ENCODE measurements at places on chromosomes 3 and 15.

- no peak for DNase-seq
Observed at GRCh38 chr15:41926185-41927056, 32.6 kb upstream of the SPTBN5 start.

GRCh38 chr3:45799586-45799985, 3.2 kb upstream of the SLC6A20 start:
- no peak for DNase-seq

DNA sequence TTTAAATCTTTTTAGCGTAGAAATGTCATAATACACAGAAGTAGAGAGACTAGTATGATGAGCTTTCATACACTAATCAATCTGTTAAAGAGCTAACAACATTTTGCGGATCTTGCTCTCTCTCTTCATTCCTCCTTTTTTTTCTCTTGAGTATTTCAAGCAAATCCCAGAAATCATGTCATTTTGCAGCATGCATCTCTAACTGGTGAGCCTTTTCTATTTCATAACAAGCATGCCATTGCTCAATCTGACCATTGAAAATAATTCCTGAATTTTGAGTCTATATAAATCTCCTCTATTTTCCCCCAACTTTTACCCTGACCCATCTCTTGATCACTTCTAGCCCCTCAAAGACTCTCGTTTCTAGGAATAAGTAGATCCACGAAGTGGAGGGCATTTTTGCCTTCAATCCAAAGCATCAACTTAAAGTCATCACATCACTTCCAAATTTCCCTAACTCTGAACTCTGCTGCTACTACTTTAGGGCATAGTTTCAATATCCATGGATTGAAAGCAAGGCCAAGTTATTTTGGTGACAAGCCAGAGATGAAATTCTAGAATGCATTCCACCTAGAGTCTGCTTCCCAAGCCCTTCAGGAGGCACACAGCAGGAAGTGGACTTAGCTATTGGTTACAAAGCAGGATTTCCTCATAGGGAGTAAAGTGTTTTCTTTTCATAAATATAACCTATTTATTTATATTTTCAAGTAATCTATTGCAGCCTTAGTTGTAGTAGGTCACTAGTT, 253.5 kb upstream of the ZPLD1 start:
- no peak for DNase-seq

- no peak for DNase-seq
Observed at GRCh38 chr3:87733671-87734367, 325.0 kb downstream of the CGGBP1 start.

DNA sequence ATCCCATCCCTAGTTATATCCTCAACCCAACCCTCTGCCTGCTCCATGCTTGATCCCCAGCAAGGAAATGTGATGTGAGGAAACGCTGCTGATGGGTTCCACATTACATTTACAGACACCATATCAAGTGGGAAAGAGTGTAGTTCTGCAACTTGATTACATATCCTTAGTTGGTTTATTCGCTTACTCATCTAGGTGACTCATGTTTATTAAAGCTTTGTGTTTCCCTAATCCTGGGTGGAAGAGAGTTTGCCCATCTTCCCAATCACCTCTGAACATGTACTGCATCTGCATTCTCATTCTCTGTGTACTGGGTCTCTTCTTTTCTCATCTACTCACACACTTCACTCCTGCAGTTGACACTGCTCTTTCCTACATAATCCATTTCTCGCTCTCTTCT, 91.7 kb upstream of the PDZRN3 start:
- DNase-seq = no peak

- no peak for DNase-seq
Observed at GRCh38 chr3:17035033-17035432, 150.3 kb downstream of the PLCL2 start.

GRCh38 chr3:60504827-60505457, 746.3 kb downstream of the FHIT start:
- no peak for DNase-seq

DNA sequence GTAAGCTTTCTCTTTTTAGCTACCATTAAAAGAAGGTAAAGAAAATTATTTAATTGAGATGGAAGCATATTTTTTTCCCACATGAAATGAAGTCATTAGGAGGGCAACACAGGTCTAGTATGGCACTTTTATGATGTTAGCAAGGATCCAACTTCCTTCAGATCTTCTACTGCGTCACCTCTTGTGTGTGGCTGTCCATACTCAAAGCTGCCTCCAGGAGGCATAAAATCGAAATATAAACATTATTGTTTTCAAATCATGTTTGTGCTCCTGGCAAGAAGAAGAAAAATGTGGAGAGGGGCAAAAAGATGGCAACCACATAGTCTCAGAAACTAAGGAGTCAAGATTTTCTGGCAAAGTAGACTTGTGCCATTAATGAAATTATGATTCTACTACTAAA, 791.7 kb upstream of the EPHA6 start:
- DNase-seq = no peak
